Mesenchymal stem cell (in vitro differentiated cells and primary cell): ENCODE measurements at places on chromosomes 6 and 20.

GRCh38 chr6:83827050-83827449 is 26.1 kb upstream of the RIPPLY2 start:
- no peak overlapping the region for H3K27ac ChIP-seq
- H3K36me3 ChIP-seq, result no peaks in the 10 kb centered on the region
- no peak overlapping the region for H3K4me3 ChIP-seq
- H3K27me3 ChIP-seq, result no peaks in the 10 kb centered on the region
- H3K4me1 ChIP-seq, result peaks cover 2% of the 10 kb centered on the region

DNA sequence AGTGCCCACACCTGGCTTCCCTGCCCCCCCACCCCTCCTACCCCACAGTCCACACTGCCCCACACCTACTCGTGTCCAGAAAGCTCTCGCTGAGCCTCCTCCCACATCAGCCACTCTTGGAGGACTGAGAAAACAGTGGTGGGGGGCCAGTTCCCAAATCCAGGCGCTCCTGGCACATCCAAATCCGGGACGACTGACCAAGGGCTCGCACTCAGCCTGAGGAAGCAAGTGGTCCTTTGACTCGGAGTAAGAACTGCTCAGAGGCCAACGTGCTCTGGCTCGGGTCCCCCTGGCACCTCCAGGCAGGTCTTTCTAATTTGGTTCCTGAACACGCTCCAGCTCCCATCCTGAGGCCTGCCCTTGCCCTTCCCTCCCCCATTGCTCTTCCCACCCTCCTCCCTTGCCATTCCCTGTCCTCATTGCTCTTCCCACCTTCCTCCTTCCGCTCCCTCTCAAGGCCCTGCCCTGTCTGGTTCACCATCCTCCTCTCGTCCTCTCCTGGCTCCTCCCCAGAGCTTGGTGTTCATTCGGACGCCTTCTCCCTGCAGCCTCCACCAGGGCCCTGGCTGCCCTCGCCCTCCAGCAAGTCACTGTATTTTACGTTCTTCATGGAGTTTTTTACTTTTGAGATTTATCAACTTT is 83.6 kb downstream of the THBS2 start:
- DNase-seq, result no peak
- H3K27me3 ChIP-seq, result no peaks in the 10 kb centered on the region
- peaks cover 2% of the 10 kb centered on the region for H3K36me3 ChIP-seq
- H3K4me1 ChIP-seq, result peaks cover 25% of the 10 kb centered on the region
- H3K4me3 ChIP-seq, result no peak overlapping the region
- H3K27ac ChIP-seq, result no peak overlapping the region

GRCh38 chr6:116157391-116157790 is 31.5 kb upstream of the COL10A1 start:
- no peaks in the 10 kb centered on the region for H3K36me3 ChIP-seq
- no peak overlapping the region for H3K27ac ChIP-seq
- H3K4me1 ChIP-seq, result no peaks in the 10 kb centered on the region
- no peak overlapping the region for H3K4me3 ChIP-seq
- H3K27me3 ChIP-seq, result no peaks in the 10 kb centered on the region
- no peak for DNase-seq

DNA sequence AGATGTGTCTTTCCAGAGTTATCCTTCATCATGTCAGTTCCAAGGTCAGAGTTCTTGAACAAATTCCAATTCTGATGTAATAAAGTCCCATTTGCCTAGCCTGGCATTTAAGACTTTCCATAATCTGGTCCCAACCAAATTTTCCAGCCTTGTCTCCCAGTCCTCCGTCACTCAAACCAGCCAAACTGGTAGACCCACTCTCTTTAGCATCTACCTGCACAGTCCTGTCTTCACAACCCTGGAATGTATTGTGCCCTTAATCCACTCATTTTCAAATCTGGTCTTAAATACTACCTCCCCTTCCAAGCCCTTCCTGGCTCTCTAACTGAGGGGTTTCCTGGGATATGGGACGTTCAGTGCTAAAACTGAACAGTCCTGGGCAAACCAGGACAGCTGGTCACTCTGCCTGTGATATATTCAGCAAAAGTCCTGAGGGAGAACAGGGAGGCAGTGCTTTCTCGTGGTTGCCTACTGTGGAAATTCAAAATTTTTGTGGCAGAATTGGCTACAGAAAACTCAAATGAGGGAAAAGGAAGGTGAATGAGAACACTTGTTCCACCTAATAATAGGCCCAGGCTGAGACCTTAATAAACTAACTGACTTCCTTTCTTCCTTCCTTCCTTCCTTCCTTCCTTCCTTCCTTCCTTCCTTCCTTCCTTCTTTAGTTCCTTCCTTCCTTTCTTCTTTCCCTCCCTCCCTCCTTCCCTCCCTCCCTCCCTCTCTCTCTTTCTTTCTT is 10.8 kb upstream of the AKAP7 start:
- no peaks in the 10 kb centered on the region for H3K27me3 ChIP-seq
- H3K4me3 ChIP-seq, result no peak overlapping the region
- no peak for DNase-seq

GRCh38 chr6:164016056-164016455 is 601.5 kb downstream of the QKI start:
- no peak for DNase-seq
- no peak overlapping the region for H3K27ac ChIP-seq
- H3K36me3 ChIP-seq, result no peaks in the 10 kb centered on the region
- H3K4me1 ChIP-seq, result no peaks in the 10 kb centered on the region
- H3K27me3 ChIP-seq, result peaks cover 2% of the 10 kb centered on the region
- H3K4me3 ChIP-seq, result no peak overlapping the region

DNA sequence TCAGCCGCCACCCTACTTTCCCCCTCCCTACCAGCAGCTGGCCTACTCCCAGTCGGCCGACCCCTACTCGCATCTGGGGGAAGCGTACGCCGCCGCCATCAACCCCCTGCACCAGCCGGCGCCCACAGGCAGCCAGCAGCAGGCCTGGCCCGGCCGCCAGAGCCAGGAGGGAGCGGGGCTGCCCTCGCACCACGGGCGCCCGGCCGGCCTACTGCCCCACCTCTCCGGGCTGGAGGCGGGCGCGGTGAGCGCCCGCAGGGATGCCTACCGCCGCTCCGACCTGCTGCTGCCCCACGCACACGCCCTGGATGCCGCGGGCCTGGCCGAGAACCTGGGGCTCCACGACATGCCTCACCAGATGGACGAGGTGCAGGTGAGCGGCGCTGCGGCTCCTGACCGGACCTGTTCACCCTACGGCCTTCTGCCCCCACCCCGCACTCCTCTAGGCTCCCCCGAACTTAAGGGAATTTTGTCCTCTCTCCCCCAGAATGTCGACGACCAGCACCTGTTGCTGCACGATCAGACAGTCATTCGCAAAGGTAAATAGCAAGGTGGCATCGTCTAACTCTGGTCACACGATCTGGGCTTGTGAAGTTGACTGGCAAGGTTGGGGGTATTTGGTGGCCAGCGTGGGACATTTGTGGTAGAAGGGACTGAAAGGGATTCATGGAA is 2.3 kb downstream of the TFAP2C start:
- H3K36me3 ChIP-seq, result peaks cover 4% of the 10 kb centered on the region
- H3K27me3 ChIP-seq, result peaks cover 96% of the 10 kb centered on the region
- no peak overlapping the region for H3K4me3 ChIP-seq
- H3K27ac ChIP-seq, result no peak overlapping the region
- DNase-seq, result no peak
- peaks cover 38% of the 10 kb centered on the region for H3K4me1 ChIP-seq

- H3K36me3 ChIP-seq, result no peaks in the 10 kb centered on the region
- no peaks in the 10 kb centered on the region for H3K27me3 ChIP-seq
- DNase-seq, result no peak
- peaks cover 37% of the 10 kb centered on the region for H3K4me1 ChIP-seq
- no peak overlapping the region for H3K27ac ChIP-seq
These were observed 14.0 kb downstream of the IGF2R start for GRCh38 chr6:159982731-159983506.

- no peaks in the 10 kb centered on the region for H3K36me3 ChIP-seq
- no peak overlapping the region for H3K4me3 ChIP-seq
- peak overlapping the region; percentile 52 for H3K27ac ChIP-seq
- no peaks in the 10 kb centered on the region for H3K27me3 ChIP-seq
These were observed 27.8 kb upstream of the PKHD1 start for GRCh38 chr6:52115145-52115741.

GRCh38 chr6:111572216-111572706 is 33.4 kb downstream of the TRAF3IP2 start:
- no peak overlapping the region for H3K27ac ChIP-seq
- H3K4me3 ChIP-seq, result no peak overlapping the region
- H3K36me3 ChIP-seq, result peaks cover 17% of the 10 kb centered on the region

DNA sequence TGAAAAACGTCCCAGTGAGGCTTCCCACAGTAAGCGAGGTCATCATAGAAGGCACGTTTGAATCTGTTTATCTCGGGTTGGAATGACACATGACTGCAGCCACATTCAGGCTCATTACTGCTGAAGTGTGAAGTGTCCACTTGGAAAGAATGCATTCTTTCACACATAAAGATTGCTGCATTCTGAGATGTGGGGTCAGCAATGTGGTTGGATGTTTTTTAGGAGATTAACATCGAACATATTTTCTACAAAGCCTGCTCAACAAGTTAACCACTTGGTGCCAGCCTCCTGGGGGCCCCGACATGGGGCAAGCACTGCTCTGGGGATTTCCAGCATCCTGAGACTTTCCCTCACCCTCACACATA is 79.9 kb downstream of the BMP6 start:
- no peaks in the 10 kb centered on the region for H3K36me3 ChIP-seq
- no peaks in the 10 kb centered on the region for H3K4me1 ChIP-seq
- H3K4me3 ChIP-seq, result no peak overlapping the region
- H3K27me3 ChIP-seq, result no peaks in the 10 kb centered on the region
- no peak for DNase-seq

GRCh38 chr6:41056768-41057490 is 3.9 kb downstream of the APOBEC2 start:
- no peak for DNase-seq
- peaks cover 6% of the 10 kb centered on the region for H3K4me1 ChIP-seq
- H3K36me3 ChIP-seq, result peaks cover 5% of the 10 kb centered on the region

- peak; percentile 79 for DNase-seq
- H3K4me1 ChIP-seq, result no peaks in the 10 kb centered on the region
- H3K4me3 ChIP-seq, result no peak overlapping the region
- H3K27me3 ChIP-seq, result peaks cover 40% of the 10 kb centered on the region
These were observed 83.9 kb upstream of the AFDN start for GRCh38 chr6:167742719-167743303.

GRCh38 chr20:48738399-48739304 is 89.1 kb downstream of the PREX1 start:
- DNase-seq, result no peak
- H3K27ac ChIP-seq, result no peak overlapping the region
- H3K36me3 ChIP-seq, result peaks cover 21% of the 10 kb centered on the region
- H3K4me3 ChIP-seq, result no peak overlapping the region
- H3K4me1 ChIP-seq, result peaks cover 11% of the 10 kb centered on the region

- peaks cover 13% of the 10 kb centered on the region for H3K36me3 ChIP-seq
- H3K4me3 ChIP-seq, result no peak overlapping the region
- no peaks in the 10 kb centered on the region for H3K27me3 ChIP-seq
- peaks cover 21% of the 10 kb centered on the region for H3K4me1 ChIP-seq
- H3K27ac ChIP-seq, result no peak overlapping the region
These were observed 42.6 kb downstream of the TTI1 start for GRCh38 chr20:37990571-37991151.

- no peaks in the 10 kb centered on the region for H3K27me3 ChIP-seq
- H3K27ac ChIP-seq, result peak overlapping the region; percentile 80
- peak; percentile 38 for DNase-seq
- H3K4me1 ChIP-seq, result peaks cover 2% of the 10 kb centered on the region
These were observed 455.1 kb downstream of the ADGRB3 start for GRCh38 chr6:69090132-69090531.

- peaks cover 2% of the 10 kb centered on the region for H3K4me1 ChIP-seq
- no peak overlapping the region for H3K27ac ChIP-seq
- H3K4me3 ChIP-seq, result no peak overlapping the region
- DNase-seq, result peak; percentile 35
- H3K27me3 ChIP-seq, result no peaks in the 10 kb centered on the region
- no peaks in the 10 kb centered on the region for H3K36me3 ChIP-seq
These were observed 14.8 kb upstream of the CD164 start for GRCh38 chr6:109397020-109397419.

DNA sequence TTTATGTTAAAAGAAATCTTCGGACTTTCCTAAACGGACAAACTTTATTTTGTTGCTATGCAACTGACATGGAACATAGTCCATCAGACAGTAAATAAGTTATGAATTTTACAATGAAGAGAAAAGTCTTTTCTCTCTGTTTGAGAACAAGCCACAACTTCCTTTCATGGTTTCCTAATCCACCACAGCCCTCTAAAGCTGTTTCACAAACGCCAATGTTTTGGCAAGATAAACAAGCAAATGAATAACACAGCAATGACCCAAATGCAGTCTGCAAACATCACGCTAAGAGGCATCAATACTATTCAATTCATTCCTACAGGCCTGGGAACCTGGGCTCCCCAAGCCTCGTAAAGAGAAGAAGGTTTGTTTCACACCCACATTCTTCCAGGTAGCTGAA is 60.4 kb downstream of the HAO1 start:
- peak; percentile 84 for DNase-seq
- H3K36me3 ChIP-seq, result no peaks in the 10 kb centered on the region
- no peak overlapping the region for H3K4me3 ChIP-seq
- H3K4me1 ChIP-seq, result no peaks in the 10 kb centered on the region

- H3K4me3 ChIP-seq, result peak overlapping the region; percentile 48
- H3K36me3 ChIP-seq, result no peaks in the 10 kb centered on the region
- no peaks in the 10 kb centered on the region for H3K27me3 ChIP-seq
- peaks cover 6% of the 10 kb centered on the region for H3K4me1 ChIP-seq
- peak overlapping the region; percentile 31 for H3K27ac ChIP-seq
- no peak for DNase-seq
These were observed 430 bp upstream of the FAM110A start for GRCh38 chr20:833121-833449.

- H3K27ac ChIP-seq, result no peak overlapping the region
- no peaks in the 10 kb centered on the region for H3K36me3 ChIP-seq
- no peaks in the 10 kb centered on the region for H3K4me1 ChIP-seq
- no peak overlapping the region for H3K4me3 ChIP-seq
These were observed 198.2 kb upstream of the SSTR4 start for GRCh38 chr20:22836877-22837276.

DNA sequence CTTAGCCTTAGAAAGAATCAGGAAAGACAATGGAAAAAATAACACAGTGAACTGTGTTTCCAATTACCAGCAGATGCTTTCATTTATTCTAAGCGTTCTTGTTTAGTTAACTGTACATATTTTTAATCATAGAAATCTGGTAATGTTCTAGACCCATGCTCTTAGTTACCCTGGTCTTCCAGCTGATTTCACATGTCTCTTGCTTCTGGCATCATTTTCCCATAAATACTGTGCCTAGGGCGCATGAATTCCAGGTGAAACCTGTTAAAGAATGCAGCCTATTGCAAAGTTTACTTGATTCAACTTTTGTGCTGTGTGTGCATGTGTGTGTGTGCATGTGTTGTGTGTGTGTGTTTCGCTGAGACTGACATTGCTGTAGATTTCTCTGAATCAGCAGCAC is 178.6 kb downstream of the PDE7B start:
- no peaks in the 10 kb centered on the region for H3K36me3 ChIP-seq
- H3K4me1 ChIP-seq, result no peaks in the 10 kb centered on the region
- H3K27me3 ChIP-seq, result no peaks in the 10 kb centered on the region
- no peak overlapping the region for H3K4me3 ChIP-seq
- no peak overlapping the region for H3K27ac ChIP-seq

DNA sequence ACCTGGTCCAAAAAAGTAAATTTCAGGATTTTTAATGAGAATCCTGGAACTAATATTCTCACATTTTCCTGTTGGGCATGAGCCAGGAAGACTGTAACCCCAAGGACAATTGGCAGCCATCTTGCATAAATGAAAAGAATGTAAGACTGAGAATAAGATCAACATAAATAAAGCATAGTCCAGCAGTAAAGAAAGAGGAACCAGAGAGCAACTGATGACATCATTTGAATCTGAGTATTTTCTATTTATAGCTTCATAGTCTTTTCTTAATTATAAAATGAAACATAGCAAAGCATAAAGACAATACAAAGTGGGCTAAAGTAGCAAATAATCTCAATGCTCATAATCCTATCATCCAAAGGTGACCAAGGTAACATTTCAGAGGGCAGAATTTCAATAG is 26.6 kb upstream of the FBXL4 start:
- no peaks in the 10 kb centered on the region for H3K4me1 ChIP-seq
- H3K27ac ChIP-seq, result no peak overlapping the region
- H3K27me3 ChIP-seq, result no peaks in the 10 kb centered on the region
